Effector memory CD4-positive, alpha-beta T cell (primary cell): ENCODE measurements at places on chromosomes 11 and 22.

DNA sequence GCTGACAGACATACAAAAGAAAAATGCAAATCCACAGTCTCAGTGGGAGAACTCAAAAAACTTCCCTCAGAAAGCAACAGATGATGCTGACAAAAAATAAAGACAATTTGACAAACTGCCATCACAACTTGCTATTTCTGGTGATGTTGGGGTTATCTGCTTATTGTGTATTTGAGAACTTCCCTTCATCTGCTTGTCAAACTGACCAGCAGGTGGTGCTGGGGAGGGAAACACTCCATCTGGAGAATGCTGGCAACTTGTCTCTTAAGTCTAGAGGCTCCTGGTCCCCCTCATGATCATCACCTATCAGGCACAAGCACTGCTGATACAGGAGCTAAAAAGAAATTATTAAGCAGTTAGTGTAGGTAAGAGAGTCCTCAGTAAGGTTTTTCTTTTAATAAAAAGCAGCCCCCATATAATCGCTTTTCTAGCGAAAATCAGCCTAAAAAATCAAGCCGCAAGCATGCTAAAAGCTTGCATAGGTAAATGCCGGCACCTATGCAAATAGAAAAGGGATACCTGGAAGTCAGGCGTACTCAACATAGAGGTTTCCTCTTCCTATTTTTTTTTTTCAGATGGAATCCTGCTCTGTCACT lies 9.8 kb upstream of the FAM111B start:
- peak; percentile 38 for DNase-seq

DNA sequence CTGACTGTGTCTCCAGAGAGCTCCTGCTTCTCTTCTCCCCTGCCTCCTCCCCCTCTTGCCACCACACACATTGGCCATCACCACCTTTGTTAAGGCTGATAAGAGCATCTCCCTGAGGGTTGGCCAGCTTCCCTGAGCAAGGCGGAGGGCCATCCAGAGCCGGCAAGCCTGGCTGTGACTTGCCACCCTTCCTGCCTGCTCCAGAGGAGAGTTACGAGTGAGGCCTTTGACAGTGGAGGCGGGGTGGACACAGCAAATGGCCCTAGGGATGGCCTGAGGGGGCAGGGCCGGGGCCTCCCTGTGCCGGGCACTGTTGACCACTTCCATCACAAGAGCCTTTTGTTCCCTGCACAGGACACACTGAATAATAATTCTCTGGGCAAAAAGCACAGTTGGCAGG lies 5.4 kb downstream of the FREY1 start:
- DNase-seq = no peak

DNA sequence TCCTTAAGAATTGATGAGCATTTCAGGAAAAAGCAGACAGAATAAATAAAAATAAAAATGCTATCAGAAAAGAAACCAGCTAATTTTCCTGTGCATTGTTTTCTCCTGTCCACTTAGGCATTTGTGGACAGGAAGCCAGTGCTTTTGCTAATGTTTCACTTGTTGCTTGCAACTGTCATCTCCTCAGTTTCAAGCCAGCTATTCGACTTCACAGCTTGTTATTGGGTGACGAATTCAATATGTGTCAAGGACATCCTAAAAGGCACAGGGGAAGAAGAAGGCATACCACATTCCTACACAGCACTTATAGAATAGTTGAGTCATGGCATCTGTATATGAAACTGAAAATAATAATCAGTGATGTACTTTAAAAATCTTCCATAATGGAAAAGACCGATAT lies 530.6 kb upstream of the KIRREL3 start:
- DNase-seq = no peak

- DNase-seq = no peak
Measured at GRCh38 chr11:8694137-8694536, 11.5 kb downstream of the RPL27A start.

DNA sequence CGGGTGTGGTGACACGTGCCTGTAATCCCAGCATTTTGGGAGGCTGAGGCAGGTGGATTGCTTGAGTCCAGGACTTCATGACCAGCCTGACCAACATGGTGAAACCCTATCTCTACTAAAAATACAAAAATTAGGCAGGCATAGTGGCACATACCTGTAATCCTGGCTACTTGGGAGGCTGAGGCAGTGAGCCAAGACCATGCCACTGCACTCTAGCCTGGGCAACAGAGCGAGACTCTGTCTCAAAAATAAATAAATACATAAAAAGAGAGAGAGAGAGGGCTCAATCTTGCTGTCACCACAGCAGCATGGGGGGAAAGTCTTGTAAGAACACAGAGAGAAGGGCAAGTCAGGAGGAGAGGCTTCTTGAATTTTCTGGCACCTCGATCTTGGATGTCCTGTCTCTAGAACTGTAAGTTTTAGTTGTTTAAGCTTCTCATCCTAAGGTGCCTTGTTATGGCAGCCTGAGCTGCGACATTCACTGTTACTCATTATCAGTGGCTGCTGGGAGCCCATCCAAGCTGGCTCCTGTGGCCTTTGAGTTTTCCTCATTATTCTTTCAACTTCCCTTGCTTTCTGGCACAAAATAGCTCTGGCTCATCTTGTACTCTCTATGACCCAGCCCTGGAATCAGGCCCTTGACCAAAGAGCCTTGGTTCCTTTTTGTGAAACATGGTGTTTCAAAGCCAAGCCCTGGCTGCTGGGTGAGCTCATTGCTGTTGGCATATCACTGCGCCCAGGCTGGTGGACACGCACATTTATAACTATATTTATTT lies 8.0 kb upstream of the PSMC3 start:
- DNase-seq = no peak

DNA sequence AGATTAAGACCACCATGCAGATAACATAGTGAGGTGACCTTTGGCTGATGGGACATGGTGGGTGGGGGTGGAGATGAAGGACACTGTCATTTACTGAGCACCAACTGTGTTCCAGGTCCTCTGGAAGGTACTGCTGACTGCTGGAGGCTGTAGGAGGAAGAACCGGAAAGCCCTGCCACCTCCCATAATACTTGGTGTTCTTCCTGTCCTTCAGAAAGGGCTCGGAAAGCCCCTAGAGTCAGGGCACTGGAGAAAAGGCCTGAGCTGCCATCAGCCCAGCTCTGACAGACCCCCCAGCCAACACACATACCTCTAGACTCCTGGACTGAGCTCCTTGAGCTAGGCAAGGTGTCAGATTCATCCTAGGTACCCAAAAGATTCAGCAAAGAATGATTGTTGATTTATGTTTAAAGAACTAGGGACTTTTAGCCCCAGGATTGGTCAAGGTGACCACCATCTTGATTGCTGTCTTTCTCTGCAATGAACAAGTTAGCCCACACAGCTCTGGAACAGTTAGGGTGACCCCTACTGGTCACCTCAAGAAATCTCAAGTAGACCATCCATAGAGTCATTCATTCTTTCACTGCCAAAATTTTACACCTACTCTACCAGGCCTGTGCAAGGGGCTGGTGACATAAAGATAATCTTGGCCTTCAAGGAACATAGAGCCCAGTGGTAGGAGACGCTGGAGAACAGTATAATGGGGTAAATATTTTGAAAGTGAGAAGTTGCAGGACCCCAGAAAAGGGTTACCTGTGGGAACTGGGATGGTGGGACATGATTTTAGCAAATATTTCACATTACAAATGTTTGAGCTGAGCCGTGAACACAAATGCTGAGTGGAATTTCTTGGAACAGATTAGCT lies 39.4 kb downstream of the IRAG1 start:
- DNase-seq = peak; percentile 11

DNA sequence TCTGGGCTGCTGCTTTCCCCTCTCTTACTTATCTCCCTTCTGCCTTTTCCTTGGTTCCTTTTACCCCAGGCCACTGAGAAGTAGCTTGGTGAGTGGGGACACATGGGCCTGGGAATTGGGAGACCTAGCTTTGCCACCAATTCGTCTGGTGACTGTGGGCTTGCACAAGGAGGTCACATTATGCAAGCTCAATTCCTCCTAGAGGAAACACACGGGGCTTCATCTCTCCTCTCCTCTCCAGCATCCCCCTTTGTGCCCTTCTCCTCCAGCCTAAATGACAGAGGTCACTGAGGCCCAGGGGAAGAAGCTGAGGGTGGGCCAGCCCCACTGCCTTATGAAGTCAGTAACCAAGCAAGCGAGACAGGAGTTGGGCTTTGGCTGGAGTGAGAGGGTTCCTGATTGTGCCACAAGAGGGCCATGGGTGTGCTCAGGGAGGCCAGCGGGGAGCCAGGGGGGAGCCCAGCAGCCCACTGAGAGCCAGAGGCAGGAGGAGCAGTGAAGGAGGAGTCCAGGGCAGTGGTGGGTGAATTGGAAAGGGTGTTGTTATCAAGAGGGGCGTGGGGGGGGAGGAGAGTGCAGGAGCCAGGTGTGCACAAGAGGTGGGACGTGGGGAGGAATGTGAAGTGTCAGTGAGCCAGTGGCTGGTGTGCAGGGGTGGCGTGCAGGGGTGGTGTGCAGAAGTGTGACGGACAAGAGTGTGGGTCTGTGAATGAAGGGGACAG lies 2.0 kb downstream of the CLCF1 start:
- DNase-seq = no peak

GRCh38 chr11:35363854-35364780 lies 55.2 kb downstream of the SLC1A2 start:
- DNase-seq = no peak

- DNase-seq = no peak
Measured at GRCh38 chr11:13010749-13011465, 1.8 kb downstream of the RASSF10 start.

GRCh38 chr11:76512851-76513653 lies 68.2 kb downstream of the EMSY start:
- DNase-seq = no peak

GRCh38 chr11:130600616-130601015 lies 152.2 kb downstream of the ADAMTS15 start:
- DNase-seq = no peak

GRCh38 chr11:61332281-61332796 lies 566 bp downstream of the DDB1 start:
- DNase-seq = no peak

DNA sequence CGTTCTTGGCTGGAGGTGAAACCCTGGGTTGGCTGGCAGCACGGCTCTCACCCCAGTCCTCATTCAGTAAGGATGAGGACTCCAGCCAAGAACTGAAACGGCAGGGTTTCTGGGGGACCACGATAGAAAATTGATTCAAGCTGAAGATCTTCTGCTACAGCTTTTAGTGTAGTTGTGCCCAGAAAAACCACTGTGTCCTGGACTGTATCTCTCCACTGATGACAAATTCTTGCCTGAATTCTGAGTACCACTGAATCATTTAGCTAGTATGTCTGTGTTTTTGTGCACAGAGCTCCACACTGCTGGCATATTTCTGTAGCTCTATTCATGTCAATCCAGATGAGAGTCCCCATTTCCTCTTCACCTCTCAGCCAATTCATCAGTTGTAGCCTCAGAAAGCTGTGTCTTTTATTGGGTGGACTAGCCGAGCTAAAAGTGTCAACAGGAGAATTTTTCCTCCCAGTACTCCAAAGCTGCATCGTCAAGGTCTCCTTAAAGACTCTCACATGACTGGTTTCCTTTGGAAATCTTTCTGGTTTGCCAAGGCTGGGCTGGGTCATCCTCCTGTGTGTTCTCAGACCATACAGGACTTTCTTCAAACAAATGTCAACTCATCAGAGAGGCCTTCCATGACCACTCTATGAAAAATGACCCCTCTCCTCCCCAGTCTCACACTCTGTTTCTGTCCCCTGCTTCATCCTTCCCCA lies 144.6 kb downstream of the LDLRAD3 start:
- no peak for DNase-seq

- no peak for DNase-seq
Measured at GRCh38 chr11:28738549-28738948, 630.4 kb downstream of the METTL15 start.

DNA sequence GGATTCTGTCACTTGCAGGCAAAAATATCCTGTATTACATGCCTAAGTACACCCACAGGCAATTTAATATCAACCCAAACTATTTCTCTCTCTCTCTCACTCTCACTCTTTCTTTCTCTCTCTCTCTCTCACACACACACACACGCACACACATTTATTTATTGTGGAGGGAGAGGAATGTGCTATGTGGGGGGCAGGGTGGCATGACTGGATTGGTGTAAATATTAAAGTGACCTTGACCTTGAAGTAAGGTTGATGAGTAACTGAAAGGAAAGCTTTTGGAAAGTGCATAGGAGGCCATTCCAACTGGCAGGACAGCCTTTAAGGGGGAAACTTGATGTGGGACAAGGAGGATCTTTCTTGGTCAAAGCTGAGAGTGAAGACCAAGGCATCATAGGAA lies 589.7 kb upstream of the KIRREL3 start:
- DNase-seq = no peak

DNA sequence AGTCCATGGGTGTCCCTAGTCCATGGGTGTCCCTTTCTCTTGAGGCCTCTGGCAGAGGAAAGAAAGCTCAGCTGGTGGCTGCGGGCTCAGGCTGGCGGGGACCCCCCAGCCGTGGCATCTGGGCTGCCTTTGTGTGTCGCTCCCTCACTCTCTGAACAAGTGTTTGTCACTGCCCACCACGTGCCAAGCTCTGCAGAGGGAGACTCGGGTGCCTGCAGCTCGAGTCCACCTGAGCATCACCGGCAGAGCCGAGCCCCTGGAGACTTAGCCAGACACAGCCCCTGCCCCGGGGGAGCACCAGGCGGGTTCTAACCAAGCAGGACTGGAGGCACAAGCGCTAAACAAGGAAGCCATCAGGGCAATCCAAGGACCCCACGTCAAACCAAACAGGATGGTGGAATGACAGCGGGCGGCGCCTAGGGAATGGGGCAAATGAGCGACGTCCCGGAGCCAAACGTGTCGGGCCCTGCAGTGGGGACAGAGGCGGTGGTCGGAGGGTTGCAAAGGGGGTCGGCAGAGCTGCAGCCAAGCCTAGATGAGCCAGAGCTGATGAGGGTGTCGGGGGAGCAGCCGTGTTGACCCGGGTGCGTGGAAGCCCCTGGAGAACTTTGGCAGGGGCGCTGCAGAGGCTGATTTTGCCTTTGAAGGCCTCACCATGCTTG lies 2.1 kb upstream of the GRAMD4 start:
- no peak for DNase-seq

DNA sequence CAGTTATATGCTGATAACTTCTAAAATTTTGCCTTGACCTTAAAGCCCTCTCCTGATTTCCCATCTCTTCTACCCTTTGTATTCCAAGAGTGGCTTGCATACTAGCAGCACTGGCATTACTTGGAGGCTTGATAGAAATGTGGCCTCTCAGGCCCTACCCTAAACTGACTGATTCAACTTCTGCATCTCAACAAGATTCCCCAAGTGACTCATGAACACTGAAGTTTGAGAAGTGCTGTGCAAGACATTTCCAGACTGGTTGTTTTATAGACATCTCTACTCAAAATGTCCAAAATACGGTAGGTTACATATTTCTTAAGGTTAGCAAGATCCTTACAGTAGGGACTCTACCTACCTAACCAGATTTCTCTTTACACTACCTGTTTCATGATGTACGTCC lies 48.6 kb downstream of the SESN3 start:
- DNase-seq = no peak

DNA sequence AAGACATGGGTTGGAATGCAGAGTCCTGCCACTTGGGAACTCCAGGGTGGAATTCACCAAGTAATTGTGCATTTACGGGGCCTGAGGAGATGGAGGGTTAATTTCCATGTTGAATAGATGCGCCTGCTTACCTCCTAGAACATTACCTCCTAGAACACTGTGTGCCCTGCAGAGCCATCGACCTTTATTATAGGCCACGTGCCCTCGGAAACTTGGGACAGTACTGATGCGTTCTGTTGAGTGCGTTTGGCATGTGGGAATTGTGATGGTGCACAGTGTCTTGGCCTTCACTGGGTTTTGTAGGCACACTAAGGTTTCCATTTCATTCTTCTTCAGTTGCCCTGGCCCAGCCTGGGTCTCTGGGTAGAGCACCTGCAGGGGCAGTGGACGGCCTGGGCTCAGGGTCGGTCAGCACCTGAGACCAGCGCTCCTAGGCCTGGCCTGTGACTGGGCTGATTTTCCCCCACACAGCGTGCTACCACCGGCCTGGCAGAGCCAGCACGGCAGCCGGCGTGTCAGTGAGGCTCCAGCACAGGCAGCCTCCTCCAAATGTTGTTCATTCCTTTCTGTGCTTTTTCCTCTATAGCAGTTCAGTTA lies 12.7 kb downstream of the TRMU start:
- DNase-seq = no peak
